ENCODE measurements at places on chromosomes 5 and 9.

GRCh38 chr9:137276473-137277328 is 825 bp upstream of the TOR4A start:
- DNase-seq: no peak

- DNase-seq: no peak
Measured at GRCh38 chr5:7795306-7795705, 55.6 kb downstream of the CFAP90 start.

GRCh38 chr5:55303238-55303690 is 4.2 kb downstream of the DHX29 start:
- no peak for DNase-seq

DNA sequence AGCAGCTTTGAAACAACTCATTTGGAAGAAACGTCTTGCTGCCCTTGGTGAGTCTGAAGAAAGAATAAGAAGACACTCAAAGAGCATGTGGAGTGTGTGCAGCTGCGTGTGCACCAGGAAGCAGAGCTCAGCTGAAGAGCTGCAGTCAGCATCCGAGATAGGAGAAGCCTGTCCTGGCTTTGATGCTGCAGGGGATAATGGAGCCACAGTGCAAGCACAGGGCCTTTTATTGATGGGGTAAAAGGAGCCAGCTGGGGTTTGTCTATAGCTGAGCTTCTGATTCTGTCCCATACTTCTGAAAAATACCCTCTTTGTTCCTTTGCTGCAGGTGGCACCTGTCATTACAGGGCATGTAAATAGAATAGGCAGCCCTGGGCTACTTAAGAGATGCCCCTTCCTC is 375.7 kb upstream of the ZNF462 start:
- peak; percentile 58 for DNase-seq

GRCh38 chr5:10461904-10462555 is 20.4 kb downstream of the ROPN1L start:
- DNase-seq: no peak

Data from NCI-H1417 (cell line).